Panc1 (cell line): ENCODE measurements at places on chromosomes 3 and 15. TPM values are rescaled to one million over a fixed set of nuclear protein-coding genes. Genes with fewer than 3 reads are reported as not detected.

The VWA5B2 gene
- total RNA-seq: 0.28 TPM

The ZPLD1 gene
- total RNA-seq: not detected

The EOMES gene
- total RNA-seq: 2.5 TPM

The KNL1 gene
- total RNA-seq: 28.9 TPM

The GOLGA8S gene
- 0.15 TPM for total RNA-seq

DNA sequence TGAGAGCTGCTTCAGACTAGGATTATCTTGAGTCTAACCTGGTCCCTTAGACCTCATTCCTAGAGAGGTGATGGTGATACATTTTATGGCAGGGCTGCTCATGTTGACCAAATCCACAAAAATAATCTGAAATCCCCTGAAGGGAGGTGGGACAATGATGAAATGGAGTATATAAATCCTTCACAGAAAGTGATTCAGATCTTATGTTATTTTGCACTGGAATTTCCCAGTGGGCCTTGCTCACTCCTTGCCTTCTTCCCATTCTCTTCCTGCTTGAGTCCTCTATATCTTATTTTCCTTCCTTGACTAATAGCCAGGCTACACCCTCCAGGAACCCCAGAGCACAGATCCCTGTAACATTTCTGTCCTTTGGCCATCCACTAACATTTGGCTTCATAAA, 10.4 kb upstream of the TMEM202 start:
- DNase-seq: no peak

DNA sequence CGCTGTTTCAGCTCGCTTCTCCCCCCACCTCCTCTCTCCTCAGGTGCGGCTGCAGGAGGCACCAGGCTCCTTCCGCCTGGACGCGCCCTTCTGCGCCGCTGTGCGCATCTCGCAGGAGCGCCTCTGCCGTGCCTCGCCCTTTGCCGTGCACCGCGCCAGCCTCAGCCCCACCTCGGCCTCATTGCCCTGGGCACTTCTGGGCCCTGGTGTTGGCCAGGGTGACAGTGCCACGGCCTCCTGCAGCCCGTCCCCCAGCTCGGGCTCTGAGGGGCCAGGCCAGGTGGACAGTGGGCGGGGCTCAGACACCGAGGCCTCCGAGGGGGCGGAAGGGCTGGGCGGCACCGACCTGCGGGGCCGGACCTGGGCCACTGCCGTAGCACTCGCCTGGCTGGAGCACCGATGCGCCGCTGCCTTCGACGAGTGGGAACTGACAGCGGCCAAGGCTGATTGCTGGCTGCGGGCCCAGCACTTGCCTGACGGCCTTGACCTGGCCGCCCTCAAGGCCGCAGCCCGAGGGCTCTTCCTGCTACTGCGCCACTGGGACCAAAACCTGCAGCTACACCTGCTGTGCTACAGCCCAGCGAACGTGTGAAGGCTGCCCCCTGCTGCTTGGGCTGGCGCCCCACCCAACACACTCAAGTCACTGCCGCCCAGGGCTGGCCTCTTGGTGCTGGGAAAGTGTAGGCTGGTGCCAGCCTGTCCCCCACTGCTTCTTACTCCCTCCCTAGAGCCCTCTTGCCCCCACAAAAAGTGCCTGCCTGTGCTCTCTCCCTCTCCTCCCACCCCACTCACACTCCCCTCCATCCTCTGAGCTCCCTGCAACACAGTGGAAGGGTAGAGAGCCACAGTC, 7.1 kb downstream of the ALG3 start:
- DNase-seq: no peak

DNA sequence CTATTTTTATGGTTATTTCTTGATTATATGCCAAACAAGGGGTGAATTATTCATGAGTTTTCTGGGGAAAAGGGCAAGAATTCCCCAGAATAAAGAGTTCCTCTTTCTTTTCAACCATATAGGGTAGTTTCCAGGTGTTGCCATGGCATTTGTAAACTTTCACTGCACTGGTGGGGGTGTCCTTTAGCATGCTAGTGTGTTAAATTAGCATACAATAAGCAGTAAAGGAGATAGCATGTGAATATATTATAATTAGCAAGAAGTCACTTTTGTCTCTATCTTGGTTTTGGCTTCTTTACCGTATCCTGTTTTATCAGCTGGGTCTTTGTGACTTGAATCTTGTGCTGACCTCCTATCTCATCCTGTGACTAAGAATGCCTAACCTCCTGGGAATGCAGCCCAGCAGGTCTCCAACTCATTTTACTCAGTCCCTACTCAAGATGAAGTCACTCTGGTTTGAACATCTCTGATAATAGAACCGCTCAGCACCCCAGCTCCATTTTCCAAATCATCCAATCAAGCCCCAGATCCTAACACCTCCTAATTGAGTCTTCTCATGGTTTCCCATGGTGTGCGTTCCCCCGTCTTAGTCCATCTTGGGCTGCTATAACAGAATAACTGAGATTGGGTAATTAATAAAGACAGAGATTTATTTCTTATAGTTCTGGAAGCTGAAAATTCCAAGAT, 3.4 kb upstream of the SELENOT start:
- DNase-seq: no peak

- no peak for DNase-seq
Measured at GRCh38 chr3:186090901-186091300, 18.0 kb downstream of the ETV5 start.

GRCh38 chr3:93923006-93923405, 50.7 kb downstream of the PROS1 start:
- no peak for DNase-seq

DNA sequence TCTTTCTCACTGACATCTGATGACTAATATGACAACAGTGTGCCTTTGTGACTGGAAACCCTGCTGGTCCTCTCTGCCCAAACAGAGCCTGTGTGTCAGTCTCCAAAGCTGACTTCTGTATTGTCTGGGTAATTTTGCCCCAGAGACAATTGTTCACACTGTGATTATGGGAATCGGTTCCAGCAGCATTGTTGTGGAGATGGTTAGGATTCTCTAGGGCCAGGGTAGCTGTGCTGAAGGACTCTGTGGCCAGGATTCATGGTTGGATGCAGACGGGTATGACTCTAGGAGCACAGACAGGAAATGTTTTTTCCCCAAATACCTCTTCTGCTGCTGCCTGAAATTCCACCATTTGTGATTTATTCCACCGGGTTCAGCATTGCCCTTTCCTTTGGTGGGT, 57.5 kb upstream of the ITGA11 start:
- no peak for DNase-seq

DNA sequence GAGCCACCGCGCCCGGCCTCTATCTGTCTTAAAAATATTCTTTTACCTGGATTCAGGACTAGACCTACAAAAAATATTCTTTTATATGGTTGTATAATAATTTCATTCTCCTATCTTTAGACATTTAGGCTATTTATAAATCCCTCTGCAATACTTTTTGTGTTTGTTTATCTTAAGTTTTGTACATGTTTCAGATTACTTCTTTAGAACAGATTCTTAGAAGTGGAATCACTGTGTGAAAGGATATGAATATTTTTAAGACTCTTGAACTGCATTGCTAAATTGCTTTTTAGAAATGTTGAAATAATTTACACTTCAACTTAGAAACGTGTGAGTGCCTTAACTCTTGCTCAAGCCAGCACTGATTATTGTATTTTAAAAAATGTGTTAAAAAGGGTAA, 131.3 kb upstream of the PTX3 start:
- DNase-seq: no peak

DNA sequence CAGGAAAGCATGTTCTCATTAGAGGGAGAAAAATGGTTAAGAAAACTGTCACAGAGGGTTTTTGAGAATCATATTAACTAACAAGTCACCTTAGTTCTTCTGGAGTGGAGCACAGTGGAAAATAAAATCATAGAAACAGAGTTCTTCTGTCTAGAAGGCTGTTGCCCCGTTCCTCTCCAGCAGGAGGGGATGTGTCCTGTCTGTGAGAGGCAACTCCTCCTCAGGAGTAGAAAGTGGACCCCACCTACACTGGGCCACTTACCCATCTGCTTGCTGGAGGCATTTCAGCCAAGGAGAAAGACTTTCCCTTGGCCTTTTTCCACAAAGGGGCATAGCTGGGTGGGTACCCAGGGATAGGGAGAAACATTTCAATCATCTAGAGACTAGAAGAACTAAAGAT, 106.6 kb downstream of the SSR3 start:
- DNase-seq: no peak

- no peak for DNase-seq
Measured at GRCh38 chr3:26967501-26967900, 344.9 kb downstream of the LRRC3B start.

DNA sequence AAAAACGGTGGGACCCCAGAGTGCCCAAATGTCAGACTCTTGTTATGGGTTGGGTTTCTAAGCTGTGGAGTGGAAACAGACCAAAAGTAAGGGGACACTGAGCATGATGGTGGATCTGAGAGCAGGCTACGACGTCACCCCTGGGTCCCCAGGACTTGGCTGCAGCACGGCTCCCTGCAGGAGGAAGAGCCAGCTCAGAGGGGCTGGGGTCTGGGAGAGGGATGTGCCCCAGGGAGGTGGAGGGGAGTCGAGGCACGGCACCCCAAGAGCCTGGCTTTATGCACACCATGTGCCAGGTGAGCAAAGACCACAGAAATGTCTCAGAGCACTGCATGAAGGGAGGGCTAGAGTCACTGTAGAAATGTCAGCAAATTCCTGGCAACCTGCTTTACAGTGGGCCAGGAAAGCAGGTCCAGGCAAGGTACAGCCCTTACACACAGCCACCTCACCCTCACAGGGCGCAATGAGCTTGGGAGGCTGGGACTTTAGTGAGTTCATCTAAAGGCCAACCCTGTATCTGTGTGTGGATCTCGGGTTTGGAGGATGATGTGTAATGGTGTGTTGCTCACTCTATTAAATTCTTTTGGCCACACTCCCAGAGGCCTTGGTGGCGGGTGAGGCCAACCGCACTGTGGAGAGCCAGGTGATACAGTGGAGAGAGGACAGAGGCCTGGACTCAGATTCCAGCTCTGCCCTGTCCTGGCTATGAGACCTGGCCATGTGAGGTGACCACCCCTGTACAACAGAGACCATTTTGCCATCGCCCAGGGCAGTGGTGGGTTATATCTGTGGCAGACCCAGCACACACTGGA, 14.1 kb downstream of the CTSH start:
- peak; percentile 85 for DNase-seq

DNA sequence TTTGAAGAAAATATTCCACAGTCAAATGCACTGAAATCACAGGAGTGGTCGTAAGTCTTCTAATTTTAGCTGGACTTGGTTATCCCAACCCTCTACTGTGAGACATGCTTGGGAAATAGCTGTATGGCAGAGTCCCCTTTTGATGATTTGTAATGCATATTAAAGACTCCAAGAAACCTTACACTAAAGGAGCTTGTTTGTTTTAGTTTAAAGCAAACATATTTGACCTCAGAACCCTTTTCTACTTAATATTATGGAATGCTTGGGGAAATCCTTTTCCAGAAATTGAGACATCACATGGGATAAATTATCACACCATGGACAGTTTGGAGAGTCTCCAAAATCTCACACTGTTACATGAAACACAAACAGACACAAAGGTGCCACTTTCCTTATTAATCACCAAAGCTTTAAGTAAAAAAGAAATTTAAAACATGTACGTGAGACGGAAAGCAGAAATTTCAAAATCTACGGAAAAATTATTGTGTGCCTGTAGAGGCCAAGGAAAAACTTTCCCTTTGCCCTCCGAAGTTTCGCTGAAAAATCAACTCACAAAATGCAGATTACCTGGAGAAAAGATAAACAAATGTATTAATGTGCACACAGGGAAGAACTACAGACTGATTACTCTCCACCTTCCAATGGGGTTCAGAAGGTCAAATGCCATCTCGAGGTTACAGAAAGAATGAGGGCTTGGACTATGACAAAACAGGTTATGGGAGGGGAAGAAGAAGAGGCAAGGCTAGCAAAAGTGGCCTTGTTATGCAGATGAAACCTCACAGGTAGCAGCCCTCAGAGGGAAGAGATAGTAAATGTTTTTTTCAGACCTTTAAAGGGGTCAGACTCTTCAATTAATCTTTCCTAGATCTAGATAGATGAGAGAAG, 7.0 kb upstream of the CPB1 start:
- DNase-seq: no peak

GRCh38 chr15:74396146-74396438, 28.6 kb upstream of the CYP11A1 start:
- DNase-seq: no peak

DNA sequence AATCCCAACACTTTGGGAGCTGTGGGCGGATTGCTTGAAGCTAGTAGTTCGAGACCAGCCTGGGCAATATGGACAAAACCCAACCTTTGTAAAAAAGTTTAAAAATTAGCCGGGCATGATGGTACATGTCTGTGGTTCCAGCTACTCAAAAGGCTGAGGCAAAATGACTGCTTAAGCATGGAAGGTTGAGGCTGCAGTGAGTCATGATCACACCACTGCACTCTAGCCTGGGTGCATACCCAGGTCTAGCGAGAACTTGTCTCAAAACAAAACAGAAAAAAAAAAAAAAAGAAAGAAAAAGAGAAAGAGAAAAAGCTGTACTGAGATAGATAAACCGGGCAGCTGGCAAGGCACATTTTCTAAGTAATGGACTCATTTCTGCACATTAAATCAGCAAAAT, 10.6 kb downstream of the ARPP19 start:
- no peak for DNase-seq

DNA sequence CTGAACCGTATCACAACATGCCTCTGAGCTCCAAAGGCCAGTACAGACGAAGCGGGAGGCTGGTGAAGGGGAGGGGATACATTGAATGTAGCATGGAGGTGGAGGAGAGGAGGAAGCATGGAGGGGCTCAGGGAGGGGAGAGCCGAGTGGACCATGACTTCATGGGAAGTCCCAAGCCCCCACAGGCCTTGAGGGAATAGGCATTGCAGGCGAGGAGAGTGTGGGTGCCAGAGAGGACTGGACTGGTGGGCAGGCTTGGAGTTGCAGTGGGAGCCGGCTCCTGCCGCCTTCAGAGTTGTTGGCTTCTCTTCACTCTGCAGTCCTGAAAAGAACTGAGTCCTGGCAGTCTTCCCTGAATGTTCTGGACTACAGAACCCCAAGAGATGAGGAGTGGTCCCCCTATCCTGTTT, 3.3 kb upstream of the RNU6-1 start:
- DNase-seq: no peak

- DNase-seq: no peak
Measured at GRCh38 chr3:154701055-154701454, 271.1 kb upstream of the GPR149 start.

DNA sequence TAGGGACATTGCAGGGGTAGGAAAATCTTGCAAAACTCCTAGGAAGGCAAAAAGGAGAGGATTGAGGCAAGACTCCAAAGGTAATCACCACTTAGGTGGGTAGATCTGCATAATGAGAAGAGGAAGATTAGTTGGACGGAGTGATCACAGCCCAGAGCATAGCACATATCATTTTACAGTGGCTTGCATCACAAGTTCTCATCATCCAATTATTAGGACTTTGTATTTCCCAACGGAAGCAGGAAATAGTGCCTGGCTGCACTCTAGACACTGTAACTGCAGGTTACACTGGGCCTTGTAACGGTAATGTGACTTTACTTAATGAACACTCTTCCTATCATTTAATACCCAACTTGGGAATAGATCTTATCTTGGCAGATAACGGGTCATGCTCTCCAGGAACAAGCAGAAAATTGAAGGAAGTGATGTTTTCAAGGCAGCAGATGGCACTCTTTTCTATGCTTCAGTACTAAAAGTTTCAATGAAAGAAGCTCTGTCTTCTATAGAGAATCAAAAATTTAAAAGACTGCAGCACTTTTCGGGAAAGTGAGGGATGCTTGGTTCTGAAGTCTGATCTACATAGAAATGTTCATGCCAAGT, 101.9 kb upstream of the KCNMB2 start:
- no peak for DNase-seq

- DNase-seq: no peak
Measured at GRCh38 chr15:35622641-35623340, 76.8 kb upstream of the DPH6 start.

- DNase-seq: no peak
Measured at GRCh38 chr3:147419781-147420224, 10.6 kb downstream of the ZIC1 start.

GRCh38 chr3:42398080-42398479, 12.3 kb downstream of the LYZL4 start:
- no peak for DNase-seq
